ENCODE measurements at places on chromosomes 2 and 18.

DNA sequence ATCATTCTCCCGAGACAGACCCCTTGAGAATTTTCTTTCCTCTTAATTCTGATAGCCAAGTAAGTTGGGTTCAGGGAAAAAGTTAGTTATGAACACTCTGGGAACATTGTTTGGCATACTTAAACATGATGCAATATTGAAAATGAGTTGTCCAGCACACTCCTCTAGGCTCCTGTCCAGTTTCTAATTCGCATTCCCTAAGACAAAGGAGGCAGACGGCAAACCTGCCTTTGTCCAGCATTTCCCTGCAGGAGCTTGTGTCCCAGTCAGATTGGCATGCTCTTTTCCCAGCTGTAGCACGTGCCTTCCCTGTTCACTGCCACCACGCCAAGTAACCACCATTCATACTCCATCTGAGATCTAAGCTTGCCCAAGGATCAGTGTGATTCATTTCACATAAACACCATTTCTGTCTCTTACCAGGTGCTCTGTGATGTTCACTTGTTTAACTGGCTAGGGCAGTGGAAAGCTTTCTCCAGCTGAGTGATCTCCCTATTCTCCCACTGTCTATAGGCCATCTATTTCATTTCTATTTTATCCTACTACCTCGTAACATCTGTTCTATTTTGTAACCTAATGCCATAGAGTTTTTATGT, 150.0 kb upstream of the EPB41L3 start:
- no peak for DNase-seq

- no peak for DNase-seq
These were observed 1367.3 kb upstream of the TMEFF2 start for GRCh38 chr2:193562031-193562430.

GRCh38 chr18:59570796-59571195, 126.4 kb downstream of the CCBE1 start:
- DNase-seq: no peak

DNA sequence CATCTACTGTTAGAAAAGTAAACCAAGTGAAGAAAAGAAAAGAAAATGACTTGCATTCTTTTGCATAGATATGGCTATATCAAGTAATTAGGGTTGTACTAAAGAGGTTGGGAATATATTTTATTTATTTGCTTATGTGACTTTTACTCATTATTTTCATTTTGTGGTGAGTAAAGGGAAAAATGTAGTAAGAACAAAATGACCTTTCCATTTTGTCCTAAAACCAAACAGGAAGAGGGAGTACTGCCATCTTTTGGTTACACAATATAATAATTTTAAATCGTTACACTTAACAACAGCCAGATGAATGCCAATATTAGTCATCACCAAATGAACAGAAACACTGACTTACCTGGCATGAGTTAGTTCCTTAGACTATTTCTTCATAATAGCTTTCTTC, 47.3 kb upstream of the NDUFV2 start:
- no peak for DNase-seq

GRCh38 chr2:240226672-240227537, 86.4 kb upstream of the OTOS start:
- DNase-seq: no peak

DNA sequence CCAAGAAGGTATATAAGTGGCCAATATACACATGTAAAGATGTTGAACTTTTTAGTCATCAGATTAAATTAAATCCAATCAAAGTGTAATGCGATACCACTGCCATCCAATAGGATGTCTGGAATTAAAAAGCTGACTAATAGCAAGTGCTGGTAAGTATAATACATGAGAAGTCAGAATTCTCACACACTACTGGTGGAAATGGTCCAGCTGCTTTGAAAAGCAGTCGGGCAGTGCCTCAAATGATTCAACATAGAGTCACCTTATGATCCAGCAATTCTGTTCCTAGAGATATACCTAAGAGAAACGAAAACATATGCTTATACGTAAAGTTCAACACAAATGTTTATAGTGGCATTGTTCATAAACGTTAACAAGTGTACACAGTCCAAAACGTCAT, 124.1 kb upstream of the MYT1L start:
- no peak for DNase-seq

- no peak for DNase-seq
These were observed 137.9 kb upstream of the RAB12 start for GRCh38 chr18:8471372-8471771.

GRCh38 chr2:6482256-6482655, 383.5 kb downstream of the CMPK2 start:
- no peak for DNase-seq

DNA sequence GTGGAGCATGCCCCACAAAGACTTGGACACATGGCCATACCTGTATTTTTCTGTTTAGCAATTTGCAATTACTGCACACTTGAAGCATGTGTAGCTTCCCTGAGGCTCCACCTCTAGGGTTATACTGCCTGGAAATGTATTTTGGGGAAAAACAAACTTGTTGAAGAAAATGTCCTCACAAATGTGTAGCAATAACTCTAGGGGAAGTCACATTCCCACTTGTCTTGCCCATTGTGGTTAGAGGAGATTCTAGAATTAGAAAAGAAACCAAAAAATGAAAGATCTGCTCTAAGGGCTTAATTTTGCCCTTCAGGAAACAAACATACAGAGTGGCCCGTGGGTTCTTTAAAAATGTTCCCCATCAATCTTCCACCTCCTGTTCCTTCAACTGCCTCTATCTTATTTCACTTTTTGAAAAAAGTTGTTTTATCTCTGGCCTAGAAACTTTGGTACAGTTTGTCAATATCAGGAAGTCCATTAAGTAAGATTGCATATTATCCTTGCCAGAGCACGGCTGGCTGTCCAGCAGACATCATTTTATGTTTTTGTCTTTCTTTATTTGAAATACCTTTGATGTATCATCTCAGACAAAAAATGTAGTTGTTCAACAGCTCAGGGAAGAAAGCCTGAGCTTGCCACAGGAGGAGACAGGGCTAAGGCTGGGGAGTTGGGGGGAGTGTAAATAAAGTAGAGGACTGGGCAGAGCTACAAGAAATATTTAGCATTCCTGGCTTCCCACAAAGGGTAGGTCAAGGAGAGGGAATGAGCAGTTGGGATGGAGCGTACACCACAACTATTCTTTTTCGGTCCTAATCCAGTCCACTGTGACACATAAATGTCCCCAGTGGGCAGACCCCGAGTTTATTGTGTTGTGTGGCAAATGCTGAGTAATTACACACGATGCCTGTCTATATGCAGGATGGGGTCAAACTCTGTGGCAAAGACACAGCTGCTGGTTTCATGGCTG, 96.8 kb upstream of the CDC42EP3 start:
- no peak for DNase-seq

GRCh38 chr18:69387186-69387585, 13.5 kb upstream of the DOK6 start:
- no peak for DNase-seq

- no peak for DNase-seq
These were observed 37.3 kb downstream of the DIPK1C start for GRCh38 chr18:74419761-74420160.

DNA sequence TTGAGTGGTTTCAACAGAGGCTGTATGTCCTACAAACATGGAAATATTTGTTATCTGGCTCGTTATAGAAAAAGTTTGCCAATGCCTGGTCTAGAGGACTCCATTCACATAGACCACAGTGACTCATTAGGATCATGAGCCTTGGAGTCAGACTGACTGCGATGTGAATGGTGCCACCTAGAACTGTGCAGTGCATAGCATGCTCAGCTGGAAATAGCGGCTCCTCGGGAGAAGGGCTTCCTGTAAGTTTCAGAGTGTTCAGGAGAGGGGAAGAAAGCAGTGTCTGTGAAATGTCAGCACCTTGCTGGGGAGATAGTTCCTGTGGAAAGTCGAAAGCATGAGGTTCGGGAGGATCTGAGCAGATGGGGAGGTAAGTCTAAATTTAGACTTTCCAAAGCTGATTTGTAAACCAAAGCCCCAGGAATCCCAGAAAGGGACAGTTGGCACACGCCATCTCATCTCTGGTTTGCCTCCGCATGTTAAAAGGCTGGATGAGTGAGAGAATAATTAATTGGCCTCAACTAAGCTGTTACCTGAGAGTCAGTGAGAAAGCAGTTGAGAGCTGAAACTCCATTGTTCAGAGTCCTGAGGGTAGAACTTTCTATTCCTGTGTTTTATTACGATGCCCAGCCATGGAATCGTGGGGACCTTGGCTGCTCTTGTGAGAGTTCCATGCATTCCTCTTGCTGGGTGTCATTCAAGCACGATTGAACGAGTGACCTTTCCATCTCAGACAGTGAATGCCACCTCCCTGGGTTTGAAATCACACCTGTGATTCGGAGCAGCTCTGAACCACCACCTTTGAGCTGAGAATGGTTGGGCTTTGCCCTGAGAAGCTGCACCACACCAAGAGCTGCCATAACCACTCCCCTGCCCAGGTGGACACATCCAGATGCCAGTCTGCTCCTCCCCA, 99.5 kb downstream of the MAPK4 start:
- DNase-seq: no peak

GRCh38 chr2:118992740-118993391, 50.9 kb downstream of the MARCO start:
- DNase-seq: no peak

DNA sequence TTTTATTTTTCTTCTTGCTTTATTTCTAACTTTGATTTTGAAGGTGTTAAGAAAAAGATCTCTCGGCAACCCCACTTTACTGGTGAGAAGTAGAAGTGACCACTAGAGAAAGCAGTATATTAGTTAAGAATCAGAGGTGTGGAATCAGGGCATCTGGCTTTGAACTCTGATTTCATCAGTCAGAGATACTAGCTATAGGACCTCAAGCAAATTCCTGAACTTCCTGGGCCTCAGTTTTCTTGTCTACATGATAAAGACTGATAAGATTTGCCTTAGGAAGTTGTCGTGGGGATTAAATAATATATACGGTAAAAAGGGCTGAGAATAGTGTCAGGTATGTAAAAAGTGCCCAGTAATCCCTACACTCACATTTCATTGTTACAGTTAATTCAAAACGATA, 440.3 kb upstream of the CRIM1 start:
- no peak for DNase-seq

DNA sequence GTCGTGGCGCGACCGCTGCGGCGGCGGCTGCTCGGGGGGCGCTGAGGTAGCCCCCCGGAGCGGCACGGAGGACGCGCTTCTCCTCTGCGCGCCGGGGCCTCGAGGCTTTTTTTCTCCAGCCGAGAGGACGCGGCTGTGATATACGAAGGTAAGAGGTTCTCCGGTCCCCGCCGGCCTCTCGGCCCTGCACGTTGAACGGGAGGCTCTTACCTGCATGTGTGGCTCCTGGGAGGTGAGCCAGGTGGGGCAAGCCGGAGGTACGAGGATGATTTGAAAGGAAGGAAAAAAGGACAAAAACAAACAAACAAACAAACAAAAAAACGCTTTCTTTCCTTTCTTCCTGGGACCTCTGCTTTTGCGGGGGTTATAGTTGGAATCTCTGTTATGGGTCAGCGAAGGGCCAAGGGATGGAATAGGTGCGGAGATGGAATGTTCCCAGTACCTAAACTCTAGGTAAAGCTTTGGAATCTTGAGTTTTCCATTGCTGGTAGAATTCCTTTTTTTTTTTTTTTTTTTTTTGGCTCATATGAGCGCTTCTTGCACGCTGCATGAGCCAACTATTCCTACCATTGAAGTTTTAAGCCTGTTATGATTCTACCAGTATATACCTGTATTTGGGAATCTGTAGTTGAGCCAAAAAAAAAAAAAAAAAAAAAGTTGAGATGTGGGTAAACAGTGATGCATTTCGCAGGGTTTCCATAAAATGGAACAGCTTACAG, 674 bp downstream of the PTPN4 start:
- no peak for DNase-seq

Data from T-helper 1 cell (primary cell).